ENCODE measurements at places on chromosomes 3 and 15.

GRCh38 chr3:193124861-193125260 is 116.2 kb upstream of the PLAAT1 start:
- DNase-seq: peak; percentile 21

- DNase-seq: no peak
Measured at GRCh38 chr3:180280555-180280954, 243.8 kb upstream of the PEX5L start.

GRCh38 chr3:188531210-188531609 is 377.3 kb downstream of the LPP start:
- no peak for DNase-seq

DNA sequence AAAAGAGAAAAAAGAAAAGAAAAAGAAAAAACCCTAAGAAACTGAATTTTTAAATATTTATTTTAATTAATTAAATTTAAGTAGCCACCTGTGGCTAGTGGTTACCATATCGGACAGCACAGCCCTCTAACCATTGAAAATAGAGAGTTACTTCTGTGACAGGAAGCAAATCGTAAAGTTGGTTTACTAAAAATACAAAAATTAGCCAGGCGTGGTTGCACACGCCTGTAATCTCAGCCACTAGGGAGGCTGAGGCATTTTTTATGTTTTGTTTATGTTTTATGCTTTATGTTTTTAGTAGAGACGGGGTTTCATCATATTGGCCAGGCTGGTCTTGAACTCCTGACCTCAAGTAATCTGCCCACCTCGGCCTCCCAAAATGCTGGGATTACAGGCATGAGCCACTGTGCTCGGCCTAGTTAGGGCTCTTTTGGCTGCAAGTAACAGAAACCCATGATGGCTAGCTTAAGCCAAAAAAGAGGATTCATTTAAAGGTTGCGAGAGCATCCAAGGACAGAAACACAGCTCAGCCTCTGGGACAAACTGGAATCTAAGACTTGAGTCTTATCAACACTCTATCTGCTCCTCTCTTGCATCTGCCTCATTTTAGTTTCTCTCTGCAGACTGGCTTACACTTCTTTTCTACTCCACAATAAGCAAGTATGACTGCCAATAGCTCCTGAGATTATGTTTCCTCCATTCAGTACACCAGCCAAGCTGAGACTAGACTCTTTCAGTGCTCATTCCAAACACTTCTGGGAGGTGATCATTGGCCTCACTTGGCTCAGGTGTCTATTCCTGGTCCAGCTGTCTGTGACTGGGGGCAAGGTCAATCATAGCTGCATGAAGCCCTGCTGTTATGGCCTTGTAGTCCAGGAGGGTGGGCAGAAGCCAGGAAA is 6.8 kb upstream of the SKIL start:
- DNase-seq: no peak

DNA sequence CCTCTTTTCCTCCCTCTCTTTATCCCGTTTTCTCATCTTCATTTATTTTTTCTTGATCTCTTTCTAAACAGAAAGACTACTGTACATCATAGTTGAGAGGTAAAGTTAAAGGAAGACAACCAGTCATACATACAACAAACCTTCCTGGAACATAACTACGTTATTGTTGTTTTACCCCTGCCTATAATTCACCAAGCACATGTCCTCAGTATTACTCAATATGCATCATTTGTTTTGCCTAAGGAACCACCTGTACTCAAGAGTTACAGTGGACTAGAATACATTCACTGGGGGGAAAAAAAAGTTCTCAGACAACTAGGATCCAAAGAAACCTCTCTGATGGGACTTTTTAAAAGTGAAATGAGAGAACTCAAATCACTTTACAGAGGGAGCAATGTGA is 344.7 kb upstream of the RBMS3 start:
- DNase-seq: no peak

GRCh38 chr3:140761076-140761639 is 83.3 kb downstream of the TRIM42 start:
- DNase-seq: no peak

GRCh38 chr15:25930931-25931330 is 67.8 kb upstream of the ATP10A start:
- DNase-seq: no peak

DNA sequence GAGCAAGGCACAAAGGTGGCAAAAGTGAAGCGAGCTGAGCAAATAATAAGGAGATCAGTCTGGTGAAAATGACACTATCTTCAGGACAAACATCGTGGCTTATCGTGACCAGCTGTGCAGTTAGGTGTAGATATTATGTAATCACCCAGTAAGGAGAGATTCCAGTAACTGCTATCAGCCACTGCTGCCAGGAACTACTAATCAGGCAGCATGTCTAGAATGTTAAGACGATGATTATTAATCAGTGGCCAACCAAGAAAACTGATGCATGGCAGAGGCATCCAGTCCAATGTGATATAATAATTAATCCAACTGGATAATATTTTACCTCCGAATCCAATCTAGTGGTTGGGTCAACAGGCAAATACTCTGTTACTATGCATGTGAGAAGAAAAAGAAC is 252.7 kb upstream of the ZPLD1 start:
- DNase-seq: no peak

DNA sequence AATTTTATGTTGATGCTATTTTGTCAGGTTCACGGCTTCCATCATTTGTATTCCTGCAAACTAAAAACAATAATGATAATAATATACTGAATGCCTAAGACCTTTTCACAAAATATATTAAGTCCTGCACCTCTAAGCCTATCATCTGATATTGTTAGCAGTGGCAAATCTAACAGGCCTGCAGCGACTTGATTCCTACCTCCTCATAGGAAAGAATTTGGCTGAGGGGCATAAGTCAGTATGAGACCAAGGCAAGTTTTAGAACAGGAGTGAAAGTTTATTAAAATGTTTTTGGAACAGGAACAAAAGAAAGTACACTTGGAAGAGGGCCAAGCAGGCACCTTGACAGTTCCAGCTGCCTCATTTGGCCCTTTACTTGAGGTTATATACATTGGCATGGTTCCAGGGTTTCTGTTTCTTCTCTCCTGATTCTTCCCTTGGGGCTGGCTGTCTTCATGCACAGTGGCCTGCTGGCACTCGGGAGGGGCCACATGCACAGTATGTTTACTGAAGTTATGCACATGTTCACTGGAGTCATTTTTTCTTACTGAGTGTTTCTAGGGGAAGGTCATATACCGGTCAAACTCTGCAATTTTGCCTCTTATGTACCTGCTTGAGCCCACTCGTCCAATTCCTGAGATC is 418.1 kb downstream of the EPHA6 start:
- no peak for DNase-seq

- peak; percentile 91 for DNase-seq
Measured at GRCh38 chr3:66038726-66039589, at the start of gene MAGI1. Gene MAGI1 (minus strand): TSS chr3:66038918. CDS start chr3:66038308, 610 bp downstream.

DNA sequence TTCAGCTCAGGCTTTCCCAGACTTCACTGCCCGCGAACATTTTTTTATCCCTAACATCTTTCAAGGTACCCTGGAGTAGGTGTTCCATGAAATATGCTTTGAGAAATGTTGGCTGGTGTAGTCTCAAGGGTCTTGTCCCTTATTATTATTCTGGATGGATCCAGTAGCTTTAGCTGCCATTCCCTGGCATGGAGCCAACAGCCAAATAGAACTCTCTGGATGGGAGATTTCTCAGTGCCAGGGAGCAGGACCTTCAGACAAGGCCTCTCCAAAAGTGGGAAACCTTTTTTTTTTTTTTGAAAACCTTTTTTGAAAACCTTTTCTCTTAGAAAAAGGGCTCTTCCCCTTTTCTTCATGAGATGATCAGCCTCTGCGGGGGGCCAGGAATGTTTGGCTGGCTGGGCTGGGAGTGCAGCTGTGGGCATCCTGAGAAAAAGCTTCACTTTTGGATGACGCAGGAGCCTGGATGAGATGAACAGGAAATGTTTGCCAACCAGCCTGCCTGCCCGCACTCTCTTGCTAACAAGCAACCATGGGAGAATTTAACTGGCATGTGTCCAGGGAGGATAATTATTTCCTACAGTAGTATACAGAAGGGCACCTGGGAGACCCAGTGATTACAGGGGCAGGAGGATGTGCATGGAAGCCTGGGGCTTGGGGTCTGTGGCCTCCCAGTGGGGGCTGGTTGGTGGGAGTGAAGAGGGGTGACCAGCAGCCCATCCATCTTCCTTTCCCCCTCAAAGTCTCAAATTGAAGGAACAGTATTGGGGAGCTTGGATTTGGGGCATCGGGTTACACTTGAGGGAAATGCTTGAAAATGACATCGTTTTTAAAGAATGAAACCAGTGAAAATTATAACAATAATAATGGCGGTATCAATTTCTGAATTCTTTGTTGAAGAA is 109.1 kb upstream of the LRIG1 start:
- peak; percentile 20 for DNase-seq

GRCh38 chr3:111730143-111730542 is 128.9 kb upstream of the PHLDB2 start:
- no peak for DNase-seq

DNA sequence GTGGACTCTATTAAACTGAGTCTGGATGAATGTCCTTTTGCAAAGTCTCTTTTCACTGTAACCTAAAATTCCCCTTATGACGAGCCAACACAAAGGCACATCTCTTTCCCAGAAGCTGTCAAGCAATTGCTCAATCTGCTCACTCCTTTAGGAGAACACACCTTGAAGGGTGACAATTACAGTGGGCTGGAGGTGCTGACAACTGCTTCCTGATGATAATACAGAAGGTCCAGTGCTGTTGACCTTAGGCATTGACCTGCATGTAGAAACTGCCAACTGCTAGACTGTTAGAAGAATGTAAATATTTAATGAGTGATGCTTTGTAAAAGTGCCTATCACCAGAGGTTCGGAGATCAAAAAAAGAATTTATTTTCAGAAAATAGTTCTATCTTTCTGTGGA is 757.7 kb downstream of the GRM7 start:
- DNase-seq: no peak

DNA sequence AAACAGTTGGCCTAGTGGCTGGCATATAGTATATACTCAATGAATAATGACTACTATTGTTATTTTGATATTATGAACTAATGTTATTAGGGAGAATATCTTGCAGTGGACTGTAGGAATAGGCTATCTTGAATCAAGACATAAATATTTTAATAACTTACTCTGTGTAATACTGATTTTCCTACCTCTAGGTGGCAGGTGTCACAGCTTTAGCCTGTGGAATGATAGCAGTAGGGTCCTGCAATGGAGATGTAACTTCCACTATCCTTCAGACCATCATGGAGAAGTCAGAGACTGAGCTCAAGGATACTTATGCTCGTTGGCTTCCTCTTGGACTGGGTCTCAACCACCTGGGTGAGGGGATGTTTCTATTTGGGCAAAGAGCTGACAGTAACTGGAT is 6.5 kb downstream of the PSMD2 start:
- DNase-seq: no peak

GRCh38 chr15:77387365-77388105 is 32.4 kb downstream of the PEAK1 start:
- no peak for DNase-seq

GRCh38 chr15:58457466-58457965 is 25.7 kb downstream of the LIPC start:
- DNase-seq: no peak

DNA sequence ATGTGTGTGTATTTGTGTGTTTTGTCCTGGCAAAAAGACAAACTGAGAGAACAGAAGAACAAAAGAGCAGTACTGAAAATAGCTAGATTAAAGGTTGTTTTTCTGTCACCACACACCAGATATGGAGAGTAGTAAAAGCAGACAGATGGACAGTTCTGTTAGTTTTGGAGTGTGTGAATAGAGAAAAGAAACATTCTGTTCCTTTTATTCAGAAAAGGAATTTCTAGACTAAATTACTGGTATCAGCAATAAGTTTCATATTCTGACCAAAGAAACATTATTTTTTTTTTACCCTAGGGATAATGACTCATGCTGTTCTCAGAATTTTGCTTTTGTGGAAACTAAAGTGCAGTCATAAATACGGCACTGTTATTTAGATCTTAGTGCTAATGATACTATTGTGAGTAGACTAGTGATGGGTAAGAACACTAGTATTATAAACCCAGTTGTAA is 32.9 kb downstream of the PIK3CA start:
- DNase-seq: no peak

GRCh38 chr3:27792869-27793268 is 70.7 kb upstream of the EOMES start:
- DNase-seq: no peak

GRCh38 chr3:37737134-37737533 is 124.5 kb upstream of the CTDSPL start:
- no peak for DNase-seq

DNA sequence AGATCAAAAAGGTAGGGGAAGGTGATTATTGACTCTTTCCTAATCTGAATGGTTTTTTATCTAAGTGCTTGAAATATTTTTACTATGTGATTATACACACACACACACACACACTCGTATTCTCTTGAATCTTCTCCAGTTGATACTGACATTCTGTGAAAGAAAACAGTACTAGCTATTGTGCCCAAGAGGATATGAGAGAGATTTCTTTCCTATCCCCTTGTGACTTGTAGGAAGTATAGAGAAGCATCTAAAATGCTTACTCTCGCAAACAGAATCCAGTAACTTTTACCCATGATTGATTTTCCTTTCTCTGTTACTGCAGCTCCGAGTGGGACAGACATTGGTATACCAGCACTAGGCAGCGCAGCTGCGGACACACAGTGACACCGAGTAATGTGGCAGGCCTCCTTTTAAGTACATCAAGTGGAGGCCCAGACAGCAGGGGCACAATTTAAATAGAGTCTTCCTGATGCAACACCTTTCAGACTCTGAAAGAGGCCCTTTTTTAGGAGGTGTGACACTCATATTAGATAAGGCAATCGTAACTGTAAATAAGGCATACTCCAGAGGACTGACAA is 421.0 kb upstream of the CNTN4 start:
- DNase-seq: no peak

- no peak for DNase-seq
Measured at GRCh38 chr3:133475245-133476010, 75.6 kb downstream of the BFSP2 start.

GRCh38 chr3:133956982-133957381 is 61.3 kb upstream of the RAB6B start:
- DNase-seq: no peak

GRCh38 chr3:116647996-116648395 is 61.6 kb upstream of the TUSC7 start:
- DNase-seq: no peak

DNA sequence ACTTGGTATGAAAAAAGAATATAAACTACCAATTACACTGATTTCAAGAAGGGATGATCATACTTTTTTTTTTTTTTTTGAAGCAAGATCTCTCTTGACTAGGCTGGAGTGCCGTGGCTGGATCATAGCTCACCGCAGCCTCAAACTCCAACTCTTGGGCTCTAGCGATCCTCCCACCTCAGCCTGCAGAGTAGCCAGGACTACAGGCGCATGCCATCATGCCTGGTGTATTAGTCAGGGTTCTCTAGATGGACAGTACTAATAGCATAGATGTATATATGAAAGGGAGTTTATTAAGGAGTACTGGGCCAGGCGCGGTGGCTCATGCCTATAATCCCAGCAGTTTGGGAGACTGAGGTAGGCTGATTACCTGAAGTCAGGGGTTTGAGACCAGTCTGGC is 11.5 kb upstream of the SEC11A start:
- no peak for DNase-seq

DNA sequence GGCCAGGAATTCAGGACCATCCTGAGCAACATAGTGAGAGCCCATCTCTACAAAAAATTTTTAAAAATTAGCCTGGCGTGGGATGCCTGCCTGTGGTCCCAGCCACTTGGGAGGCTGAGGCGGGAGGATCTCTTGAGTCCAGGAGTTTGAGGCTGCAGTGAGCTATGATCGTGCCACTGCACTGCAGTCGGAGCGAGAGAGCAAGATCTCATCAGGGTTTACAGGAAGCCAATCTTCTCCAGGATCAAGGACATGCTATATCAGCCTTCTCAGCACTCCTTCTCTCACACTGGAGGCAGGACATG is 451 bp upstream of the STOML1 start:
- no peak for DNase-seq

All from nucleus accumbens (tissue), 56 donors.